Adrenal gland (tissue), 19 donors: ENCODE measurements at places on chromosomes 7 and 10. TPM values are rescaled to one million over a fixed set of nuclear protein-coding genes. Genes with fewer than 3 reads are reported as not detected.

Gene FAM25C
- polyA plus RNA-seq: not detected

DNA sequence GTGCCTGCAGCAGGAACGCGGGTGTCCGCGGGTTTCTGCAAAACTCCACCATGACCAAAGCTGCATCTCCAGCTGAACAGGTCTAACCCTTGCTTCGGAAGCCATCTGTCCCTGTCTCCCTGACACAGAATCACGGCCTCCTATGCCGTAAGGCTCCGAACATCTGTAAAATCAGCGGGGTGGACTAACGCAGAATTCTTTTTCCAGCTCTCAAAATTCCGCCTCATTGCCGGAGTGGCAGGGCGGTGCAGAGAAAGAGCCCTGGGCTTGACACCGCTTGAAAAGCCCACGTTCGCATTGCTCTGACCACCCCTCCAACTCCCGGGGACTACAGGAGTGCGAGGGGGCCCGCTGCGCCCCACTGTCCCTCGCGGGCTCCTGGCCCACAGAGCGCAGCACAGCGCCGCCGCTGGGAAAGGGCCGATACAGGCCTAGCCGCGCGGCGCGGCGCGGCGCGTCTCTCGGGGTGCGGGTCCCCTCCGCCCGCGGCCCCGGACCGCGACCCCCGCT lies 409 bp downstream of the DNMBP start:
- no peak overlapping the region for H3K4me3 ChIP-seq
- peak; percentile 57 for DNase-seq
- H3K27ac ChIP-seq: no peak overlapping the region
- H3K4me1 ChIP-seq: peaks cover 31% of the 10 kb centered on the region

DNA sequence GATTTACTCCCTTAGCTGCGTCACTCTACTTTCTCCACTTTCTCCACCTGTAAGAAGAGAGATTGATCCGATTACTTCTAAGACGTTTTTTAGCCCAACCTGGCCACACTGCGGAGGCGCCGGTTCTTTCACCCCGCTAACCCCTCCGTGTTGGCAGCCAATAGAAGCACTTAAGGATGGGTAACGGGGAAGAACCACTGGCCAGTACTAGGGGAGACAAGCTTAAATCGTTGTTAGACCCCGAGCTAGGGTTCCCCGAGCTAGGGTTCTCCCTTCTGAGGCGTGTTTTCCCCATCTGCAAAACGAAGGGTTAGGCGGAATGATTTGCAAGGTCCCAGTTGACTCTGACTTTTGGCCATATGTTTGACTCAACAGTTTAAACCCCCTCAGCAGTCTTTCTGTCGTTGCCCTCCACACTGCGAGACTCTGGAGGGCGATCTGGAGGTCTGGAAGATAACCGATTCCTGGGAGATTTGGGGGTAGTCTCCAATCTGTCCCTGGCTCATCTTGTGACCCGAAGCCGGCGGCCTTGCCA lies 644 bp downstream of the UMAD1 start:
- H3K27ac ChIP-seq: peak overlapping the region; percentile 92
- DNase-seq: peak; percentile 25
- no peaks in the 10 kb centered on the region for H3K36me3 ChIP-seq
- H3K4me1 ChIP-seq: peaks cover 20% of the 10 kb centered on the region
- peak overlapping the region; percentile 83 for H3K4me3 ChIP-seq

DNA sequence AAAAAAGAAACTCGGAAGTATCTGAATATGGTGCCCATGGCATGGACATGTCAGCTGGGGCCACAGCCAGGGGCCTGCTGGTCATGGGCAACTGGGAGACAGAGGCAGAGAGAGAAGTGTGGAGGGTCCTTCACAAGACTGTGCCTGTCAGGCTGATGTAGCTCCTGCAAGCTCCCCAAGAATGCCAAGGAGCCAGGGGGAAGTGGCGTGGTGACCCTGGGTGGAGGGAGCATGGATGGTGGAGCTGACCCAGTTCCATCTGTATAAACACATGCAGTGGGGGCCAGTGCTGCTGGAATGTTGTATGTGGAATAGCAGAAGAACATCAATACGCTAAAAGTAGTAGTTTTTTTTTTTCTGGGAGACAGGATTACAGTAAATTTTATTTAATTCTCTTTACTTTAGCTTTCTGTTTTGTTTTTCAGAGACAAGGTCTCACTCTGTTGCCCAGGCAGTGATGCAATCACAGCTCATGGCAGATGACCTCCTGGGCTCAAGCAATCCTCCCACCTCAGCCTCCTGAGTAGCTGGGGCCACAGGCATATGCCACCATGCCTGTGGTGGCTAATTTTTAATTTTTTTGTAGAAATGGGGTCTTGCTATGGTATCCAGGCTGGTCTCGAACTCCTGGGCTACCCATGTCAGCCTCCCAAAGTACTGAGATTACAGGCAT lies 10.5 kb upstream of the ZMIZ2 start:
- no peak overlapping the region for H3K27ac ChIP-seq
- no peaks in the 10 kb centered on the region for H3K4me1 ChIP-seq
- no peak overlapping the region for H3K4me3 ChIP-seq
- H3K36me3 ChIP-seq: no peaks in the 10 kb centered on the region

- H3K36me3 ChIP-seq: no peaks in the 10 kb centered on the region
- no peaks in the 10 kb centered on the region for H3K4me1 ChIP-seq
- no peak for DNase-seq
- no peak overlapping the region for H3K4me3 ChIP-seq
Observed at GRCh38 chr7:70492625-70493024, 639.3 kb upstream of the GALNT17 start.

DNA sequence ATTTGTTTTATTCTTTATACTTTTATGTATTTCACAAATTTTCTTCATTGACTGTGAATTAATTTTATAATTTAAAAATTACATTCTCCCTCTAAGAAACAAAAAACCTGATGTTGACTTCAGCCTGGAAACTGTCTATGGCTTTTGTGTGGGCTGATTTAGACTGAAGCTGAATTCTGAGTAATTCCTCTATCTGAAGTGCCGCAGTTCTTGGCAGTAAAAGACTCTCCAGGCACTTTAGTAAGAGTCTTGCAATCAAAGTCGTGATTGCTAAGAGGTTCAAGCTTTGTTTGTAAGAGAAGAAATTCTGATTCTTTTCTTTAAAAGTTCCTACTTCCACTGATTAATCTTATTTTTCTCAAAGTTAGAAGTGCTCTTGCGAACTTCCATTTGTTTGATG lies 3.4 kb upstream of the CEP41 start:
- no peak overlapping the region for H3K27ac ChIP-seq
- no peaks in the 10 kb centered on the region for H3K36me3 ChIP-seq
- no peak overlapping the region for H3K4me3 ChIP-seq
- peaks cover 16% of the 10 kb centered on the region for H3K4me1 ChIP-seq
- no peaks in the 10 kb centered on the region for H3K27me3 ChIP-seq

DNA sequence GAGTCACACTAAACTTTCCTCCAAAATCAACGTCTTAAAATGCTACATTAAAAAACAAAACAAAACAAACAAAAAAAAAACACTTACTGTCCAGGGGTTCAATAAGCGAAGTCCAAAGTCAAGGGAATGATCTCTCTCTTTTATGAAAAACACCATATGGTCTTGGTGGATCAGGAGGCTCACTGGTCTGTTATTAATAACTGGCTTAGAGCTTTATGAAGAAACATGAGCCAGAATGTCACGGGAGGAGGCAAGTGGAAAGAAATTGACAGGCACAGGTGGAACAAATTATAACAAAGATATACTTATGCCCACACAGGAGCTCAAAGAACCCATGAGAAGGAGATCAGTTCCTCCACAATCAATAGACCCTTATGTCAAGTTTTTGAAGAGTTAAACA lies at the start of gene MRLN:
Gene MRLN, minus strand, starts transcription at position 189 of the 400 bp plus-strand sequence.
- H3K27ac ChIP-seq: no peak within 1 kb of the TSS
- DNase-seq: no peak
- no peaks in the 10 kb centered on the region for H3K27me3 ChIP-seq
- no peak within 1 kb of the TSS for H3K4me3 ChIP-seq

GRCh38 chr10:66931949-66932343 lies 6.1 kb downstream of the LRRTM3 start:
- DNase-seq: no peak
- H3K36me3 ChIP-seq: no peaks in the 10 kb centered on the region
- no peak overlapping the region for H3K4me3 ChIP-seq
- H3K27ac ChIP-seq: no peak overlapping the region

DNA sequence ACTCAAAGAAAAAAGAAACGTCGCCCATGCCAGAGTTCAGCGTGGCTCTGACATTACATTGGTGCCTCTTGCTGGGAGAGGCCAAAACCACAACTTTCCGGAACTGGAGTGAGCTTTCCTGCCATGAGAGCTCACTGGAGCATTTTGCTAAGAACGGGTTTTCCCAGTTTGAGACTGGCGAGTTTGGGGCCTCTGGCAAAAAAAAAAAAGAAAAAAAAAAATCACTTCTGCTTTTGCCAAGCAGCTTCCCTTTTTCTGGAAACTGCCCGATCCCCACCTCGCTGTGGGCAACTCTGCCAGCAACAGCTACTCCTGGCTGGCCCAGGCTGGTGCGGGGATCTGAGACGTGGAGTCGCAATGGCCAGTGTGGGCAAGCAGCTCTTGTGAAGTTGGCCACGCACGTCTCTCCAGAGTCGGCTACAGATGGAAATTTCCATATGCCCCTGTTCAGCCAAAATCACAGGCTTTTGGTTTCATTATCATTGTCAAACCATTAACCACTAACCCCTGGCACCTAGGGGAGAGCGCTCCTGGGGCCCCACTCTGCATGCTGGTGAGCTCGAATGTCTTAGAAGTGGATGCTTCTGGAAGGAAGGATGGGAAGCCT lies 25.7 kb downstream of the PRKAG2 start:
- no peak overlapping the region for H3K4me3 ChIP-seq
- no peaks in the 10 kb centered on the region for H3K27me3 ChIP-seq
- H3K27ac ChIP-seq: peak overlapping the region; percentile 54
- DNase-seq: peak; percentile 37
- no peaks in the 10 kb centered on the region for H3K36me3 ChIP-seq
- H3K4me1 ChIP-seq: no peaks in the 10 kb centered on the region
